CD4-positive, alpha-beta T cell treated with Interleukin-4 for 1 hour (primary cell): ENCODE measurements at places on chromosomes 3 and 15.

- no peak for DNase-seq
These were observed 108.8 kb downstream of the ARNT2 start for GRCh38 chr15:80512726-80513660.

GRCh38 chr15:63982381-63982854 lies 63.9 kb downstream of the DAPK2 start:
- no peak for DNase-seq

- no peak for DNase-seq
These were observed 3.8 kb upstream of the WNT7A start for GRCh38 chr3:13883681-13884080.

DNA sequence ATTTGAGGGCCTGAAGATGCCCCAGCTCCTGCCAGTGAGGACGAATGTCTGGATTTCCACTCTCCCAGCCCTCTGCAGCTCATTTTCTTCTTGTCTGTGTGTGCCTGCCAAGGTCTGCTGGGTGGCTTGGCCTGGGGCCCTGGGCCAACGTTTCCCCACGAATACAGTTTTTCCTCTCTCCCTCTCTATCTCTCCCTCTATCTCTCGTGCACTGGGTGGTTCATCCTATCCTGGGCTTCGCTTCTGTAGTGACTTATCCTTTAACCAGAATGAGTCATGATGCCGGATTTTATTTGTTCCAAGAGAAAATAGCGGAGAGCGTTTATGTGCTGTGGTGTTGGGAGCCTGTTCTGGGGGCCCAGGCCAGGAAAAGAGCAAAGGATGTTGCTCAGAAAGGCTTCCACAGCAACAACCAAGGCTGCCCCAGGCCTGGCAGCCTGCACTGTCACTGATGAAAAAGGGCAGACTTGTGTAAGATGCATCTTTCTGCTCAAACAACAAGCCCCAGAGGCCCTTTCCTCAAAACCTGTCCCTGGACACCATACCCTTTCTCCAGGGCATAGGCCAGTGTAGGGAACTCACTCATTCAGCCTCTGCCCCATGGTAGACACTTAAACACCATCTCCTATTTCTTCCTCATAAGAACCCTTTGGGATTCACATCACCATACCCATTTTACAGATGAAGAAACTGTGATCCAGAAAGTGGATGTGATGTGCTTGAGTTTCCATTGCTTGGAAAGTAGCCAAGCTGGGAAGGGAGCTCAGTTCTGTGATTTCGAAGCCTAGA lies 47.3 kb downstream of the ITGA11 start:
- no peak for DNase-seq

GRCh38 chr3:13501056-13501455 lies 20.9 kb downstream of the HDAC11 start:
- DNase-seq = no peak

GRCh38 chr15:68528626-68529290 lies 50.0 kb upstream of the CORO2B start:
- no peak for DNase-seq

- peak; percentile 31 for DNase-seq
These were observed 78.0 kb upstream of the SLC25A36 start for GRCh38 chr3:140863580-140864009.

- DNase-seq = no peak
These were observed 137.3 kb downstream of the KCNMB2 start for GRCh38 chr3:178673529-178673928.

GRCh38 chr3:188749010-188749617 lies 422.7 kb upstream of the TPRG1 start:
- DNase-seq = peak; percentile 60

GRCh38 chr3:22861426-22861825 lies 341.7 kb upstream of the UBE2E2 start:
- DNase-seq = no peak

DNA sequence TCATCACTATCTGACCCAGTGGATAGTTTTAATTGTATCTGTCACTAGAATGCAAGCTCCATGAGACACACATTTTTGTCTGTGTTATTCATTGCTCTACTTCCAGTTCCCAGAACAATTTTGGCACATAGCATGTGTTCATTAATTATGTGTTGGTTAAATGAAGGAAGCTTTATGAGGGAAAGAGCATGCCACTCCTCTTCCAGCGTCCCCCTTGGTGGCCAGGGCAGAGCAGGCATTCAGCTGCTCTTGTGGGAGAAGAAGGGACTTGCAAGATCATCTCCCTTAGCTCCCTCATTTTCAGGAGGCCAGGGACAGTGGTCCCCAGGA lies 489 bp upstream of the GALNT15 start:
- no peak for DNase-seq

GRCh38 chr3:194736896-194737600 lies 51.4 kb downstream of the FAM43A start:
- peak; percentile 75 for DNase-seq

DNA sequence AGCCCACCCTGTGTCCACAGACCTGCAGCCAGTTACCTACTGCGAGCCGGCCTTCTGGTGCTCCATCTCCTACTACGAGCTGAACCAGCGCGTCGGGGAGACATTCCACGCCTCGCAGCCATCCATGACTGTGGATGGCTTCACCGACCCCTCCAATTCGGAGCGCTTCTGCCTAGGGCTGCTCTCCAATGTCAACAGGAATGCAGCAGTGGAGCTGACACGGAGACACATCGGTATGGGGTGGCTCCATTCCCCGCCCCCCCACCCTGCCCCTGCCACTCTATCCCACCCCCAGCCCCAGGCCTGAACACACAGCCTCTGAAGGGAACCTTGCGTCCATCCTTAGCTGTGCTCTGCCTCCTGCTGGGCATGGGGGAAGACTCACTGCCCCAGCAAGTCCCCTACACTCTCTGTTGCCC lies 73.2 kb downstream of the AAGAB start:
- no peak for DNase-seq

GRCh38 chr3:149706905-149707304 lies 45.4 kb downstream of the COMMD2 start:
- no peak for DNase-seq
